ENCODE measurements at places on chromosomes 4 and X.
A peak's percentile ranks its signal among the peaks of the same experiment; 100 is the strongest.

- no peak overlapping the region for H3K27ac ChIP-seq
- no peaks in the 10 kb centered on the region for H3K4me1 ChIP-seq
- no peak for DNase-seq
- H3K27me3 ChIP-seq, result no peaks in the 10 kb centered on the region
- no peak overlapping the region for H3K4me3 ChIP-seq
Measured at GRCh38 chrX:147565237-147565636, 346.5 kb upstream of the FMR1 start.

DNA sequence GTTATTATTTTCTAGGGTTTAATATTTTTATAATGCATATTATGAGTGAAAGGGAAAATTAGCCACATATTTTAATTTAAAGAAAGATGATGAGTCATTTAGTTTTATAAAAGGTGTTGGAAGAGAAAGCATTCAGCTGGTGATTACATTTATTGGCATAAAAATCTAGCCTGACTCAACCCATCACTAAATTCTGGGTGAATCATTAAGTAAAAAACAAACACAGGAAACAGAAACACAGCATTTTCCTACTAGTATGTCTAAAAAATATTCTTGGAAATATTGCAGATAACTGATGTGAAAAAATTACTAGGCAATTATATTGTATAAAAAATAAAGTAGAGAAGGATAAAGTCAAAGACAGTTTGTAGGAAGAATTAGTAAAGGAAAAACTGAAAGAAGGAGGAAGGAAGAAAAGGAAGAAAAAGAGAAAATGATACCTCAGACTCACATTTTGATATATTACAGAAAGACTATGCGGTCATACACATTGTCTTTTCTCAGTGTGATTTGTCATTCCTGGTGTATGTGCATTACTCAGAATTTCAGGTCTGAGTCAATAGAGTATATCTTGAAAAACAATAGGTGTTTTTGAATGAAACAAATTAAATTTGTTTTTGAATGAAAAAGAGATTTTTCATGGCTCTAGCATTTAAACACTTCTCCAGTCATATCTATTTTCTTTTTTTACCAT lies 48.0 kb upstream of the SPOCK3 start:
- H3K27ac ChIP-seq, result no peak overlapping the region
- H3K4me1 ChIP-seq, result no peaks in the 10 kb centered on the region
- H3K36me3 ChIP-seq, result no peaks in the 10 kb centered on the region

- H3K27me3 ChIP-seq, result peaks cover 62% of the 10 kb centered on the region
- peaks cover 2% of the 10 kb centered on the region for H3K36me3 ChIP-seq
- no peak overlapping the region for H3K27ac ChIP-seq
- peak; percentile 18 for DNase-seq
- peaks cover 23% of the 10 kb centered on the region for H3K4me1 ChIP-seq
- H3K4me3 ChIP-seq, result peak overlapping the region; percentile 73
Measured at GRCh38 chr4:16082426-16083240, 1.2 kb downstream of the PROM1 start.

DNA sequence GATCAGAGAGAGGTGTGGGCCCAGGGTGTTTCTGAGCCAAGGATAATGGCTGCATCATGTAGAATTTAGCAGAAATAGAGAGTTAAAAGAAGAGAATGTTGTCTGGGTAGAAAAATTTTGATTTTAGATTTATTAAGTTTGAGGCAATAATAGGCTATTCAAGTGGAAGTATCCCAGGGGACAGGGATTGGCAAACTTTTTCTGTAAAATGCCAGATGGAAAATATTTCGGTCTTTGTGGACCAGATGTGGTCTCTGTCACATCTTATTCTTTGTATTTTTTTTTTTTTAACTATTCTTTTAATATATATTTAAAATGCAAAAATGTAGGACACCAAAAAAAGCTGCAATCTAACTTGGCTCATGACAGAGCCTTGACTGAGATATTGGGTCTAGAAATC lies 33.1 kb downstream of the IL15 start:
- peaks cover 4% of the 10 kb centered on the region for H3K27me3 ChIP-seq
- no peak for DNase-seq

GRCh38 chr4:1029529-1029928 lies 18.1 kb downstream of the FGFRL1 start:
- H3K27ac ChIP-seq, result no peak overlapping the region
- no peak for DNase-seq
- no peaks in the 10 kb centered on the region for H3K36me3 ChIP-seq
- H3K4me1 ChIP-seq, result no peaks in the 10 kb centered on the region
- H3K27me3 ChIP-seq, result peaks cover 2% of the 10 kb centered on the region

- H3K4me3 ChIP-seq, result no peak overlapping the region
- no peak for DNase-seq
- peaks cover 20% of the 10 kb centered on the region for H3K4me1 ChIP-seq
- H3K27ac ChIP-seq, result no peak overlapping the region
- H3K36me3 ChIP-seq, result no peaks in the 10 kb centered on the region
Measured at GRCh38 chr4:75679876-75680575, 6.8 kb upstream of the G3BP2 start.

GRCh38 chr4:88035292-88035691 lies 27.9 kb downstream of the PKD2 start:
- H3K4me3 ChIP-seq, result no peak overlapping the region
- DNase-seq, result no peak
- H3K36me3 ChIP-seq, result peaks cover 4% of the 10 kb centered on the region

DNA sequence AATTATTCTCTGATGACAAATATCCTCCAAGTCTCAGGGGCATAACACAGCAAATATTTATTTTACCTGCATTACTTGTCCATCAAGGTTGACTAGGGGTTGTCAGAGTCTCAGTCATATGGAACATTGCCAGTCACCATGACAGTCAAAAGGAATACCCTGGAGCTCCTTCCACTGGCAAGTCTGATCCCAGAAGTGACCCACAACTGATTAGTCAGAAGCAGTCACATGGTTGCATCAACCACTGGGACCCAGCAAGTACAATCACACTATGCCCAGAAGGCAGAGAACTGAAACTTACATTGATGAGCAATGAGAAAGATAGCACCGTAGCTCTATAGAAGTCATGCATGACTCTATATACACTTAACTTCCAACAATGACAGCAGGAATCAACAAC lies 41.9 kb upstream of the SOD3 start:
- no peak overlapping the region for H3K4me3 ChIP-seq
- DNase-seq, result no peak
- peaks cover 3% of the 10 kb centered on the region for H3K27me3 ChIP-seq
- H3K36me3 ChIP-seq, result no peaks in the 10 kb centered on the region
- H3K27ac ChIP-seq, result no peak overlapping the region
- H3K4me1 ChIP-seq, result no peaks in the 10 kb centered on the region

DNA sequence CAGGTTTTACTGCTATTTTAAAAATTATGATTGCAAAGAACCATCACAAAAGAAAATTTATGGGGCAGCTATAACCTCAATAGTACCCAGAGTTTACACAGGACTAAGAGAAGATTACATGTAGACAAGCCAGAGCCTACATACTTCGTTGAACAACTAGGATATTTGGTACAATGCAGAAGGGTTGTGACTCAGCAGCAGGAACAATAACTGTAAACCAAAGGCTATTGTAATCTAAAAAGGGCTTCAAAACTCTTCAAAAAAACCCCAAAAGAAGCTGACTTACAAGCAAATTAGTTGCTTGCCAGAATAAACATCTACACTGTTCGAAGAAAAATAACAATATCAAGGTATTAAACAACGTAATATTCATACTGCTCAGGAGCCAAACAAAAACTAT lies 618.0 kb downstream of the STPG2 start:
- no peak for DNase-seq
- no peaks in the 10 kb centered on the region for H3K27me3 ChIP-seq
- no peaks in the 10 kb centered on the region for H3K4me1 ChIP-seq
- H3K36me3 ChIP-seq, result no peaks in the 10 kb centered on the region
- no peak overlapping the region for H3K4me3 ChIP-seq

DNA sequence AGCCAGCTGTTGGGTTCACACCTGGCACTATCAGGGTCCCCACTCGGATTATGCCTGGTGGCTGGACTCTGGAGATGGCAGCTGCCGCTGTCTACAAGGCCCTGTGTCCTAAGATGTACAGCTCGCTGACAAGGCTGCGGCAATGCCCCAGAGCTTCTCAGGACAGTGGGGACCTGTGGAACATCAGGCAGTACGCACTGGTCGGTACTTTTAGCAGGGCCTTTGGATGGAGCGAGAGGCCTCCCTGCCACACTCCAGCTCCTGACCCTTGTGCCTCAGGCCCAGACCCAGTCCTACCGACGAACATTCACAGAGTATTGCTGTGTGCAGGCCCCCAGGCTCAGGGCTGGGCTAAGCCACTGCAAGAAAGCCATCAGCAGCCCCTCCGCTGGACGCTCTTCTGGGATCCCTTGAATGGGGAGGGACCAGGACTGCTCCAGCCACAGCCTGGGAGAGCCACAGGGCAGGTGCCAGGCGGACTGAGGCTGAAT lies 45.7 kb upstream of the HMX1 start:
- no peaks in the 10 kb centered on the region for H3K36me3 ChIP-seq
- no peak overlapping the region for H3K27ac ChIP-seq
- H3K27me3 ChIP-seq, result peaks cover 10% of the 10 kb centered on the region
- H3K4me3 ChIP-seq, result no peak overlapping the region
- H3K4me1 ChIP-seq, result no peaks in the 10 kb centered on the region

- DNase-seq, result no peak
- H3K4me1 ChIP-seq, result no peaks in the 10 kb centered on the region
- no peak overlapping the region for H3K4me3 ChIP-seq
- no peak overlapping the region for H3K27ac ChIP-seq
- H3K36me3 ChIP-seq, result no peaks in the 10 kb centered on the region
- no peaks in the 10 kb centered on the region for H3K27me3 ChIP-seq
Measured at GRCh38 chr4:126137782-126138170, 823.0 kb downstream of the FAT4 start.

GRCh38 chrX:152989292-152989658 lies 4.6 kb downstream of the PNMA5 start:
- no peak overlapping the region for H3K27ac ChIP-seq
- no peak for DNase-seq
- no peaks in the 10 kb centered on the region for H3K4me1 ChIP-seq
- H3K4me3 ChIP-seq, result no peak overlapping the region
- H3K27me3 ChIP-seq, result no peaks in the 10 kb centered on the region
- no peaks in the 10 kb centered on the region for H3K36me3 ChIP-seq

GRCh38 chr4:83708500-83709175 lies 172.7 kb downstream of the GPAT3 start:
- no peak for DNase-seq
- no peak overlapping the region for H3K27ac ChIP-seq
- no peaks in the 10 kb centered on the region for H3K36me3 ChIP-seq
- no peaks in the 10 kb centered on the region for H3K4me1 ChIP-seq
- H3K4me3 ChIP-seq, result no peak overlapping the region

DNA sequence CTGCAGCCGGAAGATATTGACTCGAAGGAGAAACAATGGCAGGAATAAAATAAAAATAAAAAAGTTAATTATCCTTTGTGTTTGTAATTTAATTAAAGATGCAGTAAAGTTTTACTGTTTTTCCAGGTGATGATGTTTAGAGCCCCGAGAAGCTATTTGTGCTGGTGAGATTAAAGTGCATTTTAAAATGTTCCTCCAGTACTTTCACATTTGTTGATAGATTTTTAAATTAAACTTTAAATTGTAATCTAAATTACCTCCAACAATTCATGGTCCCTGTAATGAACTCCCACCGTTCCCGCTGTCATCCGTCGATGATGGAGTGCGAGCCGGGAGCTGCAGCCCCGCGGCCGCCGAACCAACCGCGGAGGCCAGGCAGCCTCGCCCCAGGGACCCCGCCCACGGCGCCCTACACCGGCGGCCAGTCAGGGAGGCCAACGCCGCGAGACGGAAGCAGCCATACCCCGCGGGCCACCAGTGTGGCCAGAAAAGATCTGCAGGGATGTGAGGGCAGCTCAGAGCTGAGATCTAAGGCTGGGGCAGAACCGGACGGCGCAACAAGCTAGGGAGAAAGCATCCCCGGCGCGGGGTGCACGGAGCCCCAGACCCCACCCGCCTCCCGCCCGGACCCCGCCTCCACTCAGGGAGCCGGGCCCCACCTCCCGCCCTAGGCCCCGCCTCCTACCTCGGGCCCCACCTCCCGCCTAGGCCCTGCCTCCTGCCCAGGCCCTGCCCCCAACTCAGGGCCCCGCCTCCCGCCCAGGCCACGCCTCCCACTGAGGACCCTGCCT lies 104.0 kb downstream of the FAM53A start:
- peak overlapping the region; percentile 68 for H3K4me3 ChIP-seq
- peak; percentile 90 for DNase-seq
- no peaks in the 10 kb centered on the region for H3K27me3 ChIP-seq
- peaks cover 4% of the 10 kb centered on the region for H3K4me1 ChIP-seq
- H3K36me3 ChIP-seq, result no peaks in the 10 kb centered on the region
- H3K27ac ChIP-seq, result no peak overlapping the region

DNA sequence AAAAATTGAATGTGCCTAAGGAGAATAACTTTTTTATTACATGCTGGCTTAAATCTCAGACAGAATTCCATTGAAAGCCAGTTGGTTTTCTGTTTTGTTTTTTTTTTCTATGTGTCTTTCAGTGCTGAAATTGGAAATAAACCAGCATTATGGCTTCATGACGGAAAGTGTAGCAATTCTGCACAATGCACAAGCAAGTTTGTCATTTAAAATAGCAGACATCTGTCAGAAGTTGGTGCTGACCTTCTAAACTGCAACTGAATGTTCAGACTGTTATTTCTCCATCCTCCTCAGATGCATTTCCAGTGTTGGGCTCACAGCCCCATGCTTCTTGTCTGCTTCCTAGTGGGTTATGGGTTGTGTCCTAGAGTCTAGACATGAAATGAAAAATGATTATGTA lies 107.2 kb upstream of the LIMCH1 start:
- H3K4me1 ChIP-seq, result no peaks in the 10 kb centered on the region
- no peak overlapping the region for H3K27ac ChIP-seq
- no peaks in the 10 kb centered on the region for H3K36me3 ChIP-seq
- H3K4me3 ChIP-seq, result no peak overlapping the region
- no peak for DNase-seq

DNA sequence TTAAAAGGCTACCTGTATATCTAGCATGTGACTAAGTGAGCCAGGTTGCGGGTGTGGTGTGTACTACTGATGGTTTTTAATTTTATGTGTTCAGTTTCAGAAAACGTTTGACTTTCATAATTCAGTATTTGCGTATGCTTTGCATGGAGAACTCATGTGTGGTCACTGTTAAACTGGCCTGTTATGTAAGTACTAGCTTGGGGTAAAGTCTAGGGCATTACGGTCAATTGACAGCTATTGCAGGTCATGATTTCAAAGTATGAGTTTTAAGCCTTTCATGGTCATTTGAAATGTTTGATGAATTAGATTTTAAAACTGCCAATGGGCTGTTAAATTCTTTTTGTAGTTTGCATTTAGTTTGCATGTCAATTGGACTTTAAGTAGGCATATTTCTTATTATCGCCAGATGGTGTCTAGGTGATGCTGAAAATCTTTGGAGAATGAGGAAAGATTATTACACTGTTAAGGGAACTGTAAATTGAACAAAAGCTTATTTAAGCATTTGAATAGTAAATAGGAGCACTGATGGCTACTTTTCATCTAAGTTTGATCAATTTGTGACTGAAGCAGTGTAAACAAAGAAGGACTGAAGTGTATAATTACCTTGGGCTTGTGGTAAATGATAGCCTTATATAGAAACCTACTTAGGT lies 563.4 kb downstream of the DACH2 start:
- H3K27me3 ChIP-seq, result no peaks in the 10 kb centered on the region
- no peaks in the 10 kb centered on the region for H3K36me3 ChIP-seq
- no peak overlapping the region for H3K4me3 ChIP-seq
- no peak overlapping the region for H3K27ac ChIP-seq
- DNase-seq, result no peak

Measured in activated naive CD8-positive, alpha-beta T cell treated with anti-CD3 and anti-CD28 coated beads, Interleukin-2, amount 50 U/mL, for 24 hours (primary cell).